ENCODE measurements at places on chromosomes 11 and 22.

DNA sequence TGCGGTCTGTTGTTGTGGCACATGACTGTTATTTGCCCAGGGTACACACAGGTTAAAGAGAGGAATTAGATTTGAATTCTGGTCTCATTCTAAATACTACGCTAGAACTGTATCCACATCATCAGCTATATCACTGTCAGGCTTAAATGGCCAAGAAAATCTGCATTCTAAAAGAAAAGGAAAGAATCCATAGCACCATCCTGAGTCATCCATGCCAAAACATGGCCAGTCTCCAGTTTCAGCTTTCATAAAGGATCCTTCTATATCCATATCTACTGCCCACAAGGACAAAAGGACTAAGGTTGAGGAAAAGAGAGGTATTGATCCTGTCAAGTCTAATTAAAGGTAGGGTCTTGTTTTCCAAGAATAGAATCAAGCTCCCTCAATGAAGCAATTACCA is 73.6 kb upstream of the GDPD4 start:
- peak; percentile 24 for DNase-seq

DNA sequence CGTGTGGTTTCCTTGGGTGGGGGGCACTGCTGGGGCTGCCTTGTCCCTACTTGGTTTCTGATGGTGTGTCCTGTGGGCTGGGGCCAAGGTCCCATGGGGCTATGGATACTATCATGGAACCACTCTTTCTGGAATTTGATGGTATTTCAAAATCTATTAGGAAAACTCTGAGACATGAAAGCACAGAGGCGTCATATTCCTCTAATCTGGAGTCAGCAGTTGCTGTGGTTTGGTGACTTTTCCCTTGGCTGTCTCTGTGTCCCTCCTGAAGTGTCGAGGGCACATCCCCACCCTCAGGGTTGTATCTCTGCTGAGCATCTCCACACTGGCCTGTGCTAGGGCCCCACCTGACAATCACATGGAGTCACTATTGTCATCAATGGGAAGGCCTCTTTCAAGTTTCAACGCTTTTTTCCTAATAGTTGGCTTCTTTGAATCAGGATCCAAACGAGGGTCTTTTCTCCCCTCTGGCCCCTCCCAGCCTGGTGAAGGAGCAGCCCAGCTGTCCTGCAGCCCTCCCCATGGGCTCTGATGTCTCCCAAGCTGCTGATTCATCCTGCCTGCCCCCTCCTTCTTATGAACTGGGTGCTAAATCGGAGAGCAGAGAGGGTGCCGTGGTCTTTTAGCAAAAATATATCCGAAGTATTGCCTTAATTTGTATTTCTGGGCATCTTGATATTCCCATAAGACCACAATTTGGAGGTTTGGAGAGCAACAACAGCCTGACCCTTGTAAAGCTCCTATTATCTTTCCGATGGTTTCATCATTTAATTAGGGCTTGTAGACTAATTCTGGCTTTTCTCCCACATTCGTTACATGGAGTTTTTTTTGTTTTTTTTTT is 38.5 kb downstream of the MED15 start:
- no peak for DNase-seq

DNA sequence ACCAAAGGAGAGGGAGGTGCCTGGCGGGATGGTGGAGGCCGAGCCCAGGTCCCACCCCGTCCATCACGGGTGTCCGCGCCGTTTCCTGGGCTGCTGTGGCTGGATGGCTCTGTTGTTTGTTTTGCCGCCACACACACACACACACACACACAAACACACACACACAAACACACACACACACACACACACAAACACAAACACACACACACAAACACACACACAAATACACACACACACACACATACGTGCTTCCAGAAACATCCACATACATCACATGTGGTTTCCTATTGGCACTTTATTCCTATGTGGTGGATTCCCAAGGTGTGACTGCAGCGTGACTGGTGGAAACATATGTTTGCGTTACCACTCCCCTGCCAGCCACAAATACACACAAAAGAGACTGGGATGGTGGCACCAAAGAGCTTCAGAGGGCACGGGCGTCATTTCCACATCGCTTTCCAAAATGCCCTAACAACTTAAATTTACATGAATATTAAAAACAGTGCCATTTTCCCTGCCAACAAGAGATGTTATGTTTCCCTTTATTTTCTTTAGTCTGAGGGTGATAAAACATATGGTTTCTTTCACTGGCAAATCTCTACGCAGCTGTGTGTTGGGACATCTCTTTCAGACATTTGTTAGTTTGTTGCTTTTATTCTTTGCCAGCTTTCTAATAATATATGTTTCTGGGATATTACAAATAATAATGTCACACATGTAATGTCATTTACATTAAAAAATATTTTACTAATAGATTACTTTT is 356.8 kb downstream of the BRD1 start:
- no peak for DNase-seq

GRCh38 chr11:1766719-1767398 is 3.1 kb upstream of the CTSD start:
- DNase-seq: no peak

DNA sequence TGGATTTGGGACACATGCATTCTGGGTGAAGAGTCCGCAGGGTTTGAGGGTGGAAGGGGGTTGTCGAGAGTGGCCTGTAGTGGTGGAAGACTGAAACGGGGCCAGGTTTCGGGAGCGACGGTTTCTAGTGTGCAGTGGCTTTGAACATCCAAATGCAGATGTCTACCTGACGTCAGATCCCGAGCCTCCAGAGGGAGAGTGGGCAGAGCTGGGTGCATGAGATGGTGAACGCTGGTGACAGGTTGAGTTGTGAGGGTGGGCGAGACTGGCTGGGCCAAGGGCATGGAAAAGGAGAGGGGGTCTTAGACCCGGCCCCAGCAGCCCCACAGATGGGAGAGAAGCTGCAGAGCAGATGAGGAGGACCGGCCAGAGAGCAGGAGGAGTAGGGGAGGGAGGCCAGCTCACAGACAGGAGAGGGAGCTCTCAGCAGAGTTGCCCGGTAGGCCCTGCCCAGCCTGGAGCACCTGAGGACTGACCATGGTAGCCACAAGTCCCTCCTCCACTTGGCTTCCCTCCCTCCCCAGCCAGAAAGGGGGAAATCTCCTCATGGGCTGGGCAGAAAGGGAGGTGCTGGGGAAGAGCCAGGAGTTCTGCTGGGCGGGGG is 14.2 kb downstream of the KCNJ4 start:
- DNase-seq: no peak

- DNase-seq: peak; percentile 27
Measured at GRCh38 chr11:19753451-19754106, 40.9 kb downstream of the NAV2 start.

GRCh38 chr11:30100495-30100894 is 83.7 kb upstream of the KCNA4 start:
- DNase-seq: peak; percentile 13

DNA sequence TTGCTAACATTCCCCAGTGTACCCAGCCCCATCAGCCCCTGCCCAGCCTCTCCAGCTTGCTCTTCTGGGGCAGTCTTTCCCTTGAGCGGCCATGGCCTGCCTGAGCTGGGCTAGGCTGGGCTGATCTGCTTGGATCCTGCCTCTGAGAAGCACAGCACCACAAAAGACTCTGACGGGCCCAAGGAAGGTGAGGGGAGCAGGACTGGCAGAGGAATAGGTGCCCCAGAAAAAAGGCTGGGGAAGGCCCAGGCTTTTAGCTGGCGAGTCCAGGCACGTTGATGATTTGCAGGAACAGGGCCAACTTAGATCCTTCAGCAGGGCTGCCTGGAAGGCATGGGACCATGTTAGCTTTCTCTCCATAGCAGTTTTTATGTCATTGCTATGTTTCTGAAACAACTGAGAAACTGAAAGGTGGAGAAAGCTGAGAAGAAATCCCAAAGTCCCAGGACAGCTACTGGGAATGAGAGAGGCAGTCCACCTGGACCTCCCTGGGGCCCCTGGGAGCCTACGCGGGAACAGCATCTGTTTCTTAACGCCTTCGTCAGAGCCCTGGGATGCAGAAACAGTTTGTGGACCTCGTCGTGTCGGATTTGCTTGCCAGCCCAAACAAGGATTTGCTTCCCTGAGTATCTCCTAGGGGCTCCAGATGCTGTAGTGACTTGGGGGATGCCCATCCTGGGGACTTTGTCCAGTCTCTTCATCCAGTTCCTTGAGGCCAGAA is 24.4 kb upstream of the FXYD6 start:
- DNase-seq: peak; percentile 78

- DNase-seq: no peak
Measured at GRCh38 chr11:61482513-61482912, 26.0 kb upstream of the LRRC10B start.

DNA sequence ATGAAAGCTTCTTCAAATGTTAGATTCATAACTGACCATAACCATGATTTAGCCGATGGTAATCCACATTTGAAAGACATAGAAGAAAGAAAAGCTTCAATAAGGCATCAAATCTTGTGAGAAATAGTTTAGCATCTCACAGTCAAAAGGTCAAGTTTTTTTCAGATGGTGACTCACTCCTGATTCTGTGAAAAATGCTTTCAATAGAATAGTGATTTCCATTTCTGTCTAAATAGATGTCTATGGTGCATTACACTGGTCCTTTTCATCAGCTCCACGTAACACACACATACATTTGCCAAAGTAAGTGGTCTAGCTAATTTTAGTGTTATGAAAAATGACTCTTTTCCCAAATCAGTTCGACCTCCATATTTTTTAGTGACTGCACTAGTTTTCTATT is 139.2 kb downstream of the LRRC4C start:
- no peak for DNase-seq

DNA sequence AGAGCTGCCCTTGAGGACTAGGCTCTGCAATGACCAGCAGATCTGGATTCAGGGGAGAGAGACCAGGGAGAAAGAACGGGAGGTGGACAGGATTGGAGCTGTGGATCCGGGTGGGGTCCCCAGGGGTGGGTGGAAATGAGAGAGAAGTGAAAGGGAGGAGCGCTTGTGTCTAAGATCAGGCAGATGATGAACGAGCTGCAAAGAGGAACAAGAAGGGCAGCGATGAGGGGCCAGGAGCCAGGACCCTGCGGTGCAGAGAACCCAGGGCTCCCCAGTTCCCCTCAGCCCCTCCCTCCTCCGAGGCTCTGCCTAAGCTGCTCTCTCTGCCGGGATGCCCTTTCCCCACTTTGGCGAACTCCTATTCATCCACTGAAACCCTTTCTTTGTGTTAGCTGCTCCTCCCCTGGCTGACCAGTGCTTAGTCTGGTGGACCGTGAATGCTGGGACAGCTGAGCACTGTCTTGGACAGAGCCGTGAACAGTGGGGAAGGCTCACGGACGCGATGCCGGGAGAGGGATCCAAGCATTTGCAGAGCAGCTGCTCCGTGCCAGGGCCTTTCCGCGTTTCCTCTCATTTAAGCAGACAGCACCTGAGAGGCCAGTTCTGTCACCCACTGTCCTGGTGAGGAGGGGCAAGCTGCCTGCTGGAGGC is 35.9 kb downstream of the SHISAL1 start:
- DNase-seq: no peak

DNA sequence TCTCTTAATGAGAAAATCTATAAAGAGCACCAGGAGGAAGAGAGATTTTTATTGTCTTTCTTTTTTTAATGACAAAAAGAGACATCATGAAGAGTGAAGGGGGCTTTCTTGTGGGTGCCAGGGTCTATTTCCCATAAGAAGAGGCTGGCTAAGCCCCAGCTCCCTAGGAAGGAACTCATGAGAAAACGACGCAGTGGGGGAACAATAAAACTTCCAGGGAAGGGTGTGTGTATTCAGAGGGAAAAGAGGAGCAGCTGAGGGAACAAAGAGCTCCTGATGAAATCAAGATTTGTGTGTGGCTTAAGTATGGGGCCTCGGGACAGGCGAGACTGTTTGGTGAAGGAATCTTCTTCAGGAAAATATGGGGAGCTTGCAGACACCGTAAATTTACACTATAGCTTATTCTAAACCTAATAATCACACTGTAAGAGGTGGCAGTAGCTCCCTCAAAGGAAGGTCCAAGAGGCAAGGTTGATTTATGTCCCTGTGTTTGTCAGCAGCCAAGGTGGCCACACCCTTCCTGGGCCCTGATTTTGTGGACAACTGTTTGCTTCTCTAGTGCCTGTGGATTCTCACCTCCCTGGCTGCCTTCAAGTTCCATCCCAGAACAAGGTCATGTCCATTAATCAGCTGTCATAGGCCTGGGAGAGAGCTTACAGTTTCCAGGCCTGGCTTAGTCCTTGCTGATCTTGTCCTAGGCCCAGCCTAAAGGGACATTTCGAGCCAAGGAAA is 615.7 kb downstream of the INSC start:
- DNase-seq: no peak

DNA sequence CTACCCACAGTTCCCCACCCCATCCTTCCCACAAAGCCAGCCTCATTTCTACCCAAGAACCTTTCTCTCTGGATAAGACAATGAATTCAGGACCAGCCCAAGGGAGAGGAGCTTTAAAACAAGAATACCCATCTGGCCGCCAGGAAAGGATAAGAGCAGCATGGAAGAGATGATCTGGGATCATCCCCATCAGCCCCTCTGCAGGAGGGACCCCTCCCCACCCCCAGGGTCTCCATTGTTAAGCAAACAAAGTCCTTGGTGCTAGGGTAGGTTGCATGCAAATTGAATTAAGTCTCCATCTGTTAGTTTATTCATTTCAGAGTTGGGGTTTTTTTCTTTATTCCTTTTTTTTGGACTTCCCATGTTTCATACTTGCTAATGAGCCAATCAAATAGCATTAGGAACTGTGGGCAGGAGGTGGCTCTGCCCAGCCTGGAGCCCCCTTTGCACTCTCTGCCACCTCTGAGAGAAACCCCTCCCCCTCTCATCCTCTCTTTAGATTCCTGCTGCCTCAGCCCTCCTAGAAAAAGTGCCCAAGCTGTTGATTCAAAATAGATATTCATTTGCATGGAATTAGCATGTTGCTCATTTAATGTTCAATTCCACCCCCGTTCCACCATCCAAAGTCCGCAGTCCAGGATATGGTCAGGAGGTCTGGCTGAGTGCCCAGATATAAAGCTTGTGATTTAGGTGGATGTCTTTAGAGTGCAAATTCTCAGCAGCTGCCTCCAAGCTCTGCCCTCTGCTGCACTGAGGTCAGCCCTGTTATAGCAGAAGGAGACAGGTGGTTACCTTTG is 138.5 kb upstream of the NCAM1 start:
- no peak for DNase-seq

GRCh38 chr11:108786281-108786990 is 121.6 kb downstream of the DDX10 start:
- DNase-seq: peak; percentile 81

Data from epithelial cell of esophagus (primary cell).